ENCODE measurements at places on chromosomes 6 and 20.

DNA sequence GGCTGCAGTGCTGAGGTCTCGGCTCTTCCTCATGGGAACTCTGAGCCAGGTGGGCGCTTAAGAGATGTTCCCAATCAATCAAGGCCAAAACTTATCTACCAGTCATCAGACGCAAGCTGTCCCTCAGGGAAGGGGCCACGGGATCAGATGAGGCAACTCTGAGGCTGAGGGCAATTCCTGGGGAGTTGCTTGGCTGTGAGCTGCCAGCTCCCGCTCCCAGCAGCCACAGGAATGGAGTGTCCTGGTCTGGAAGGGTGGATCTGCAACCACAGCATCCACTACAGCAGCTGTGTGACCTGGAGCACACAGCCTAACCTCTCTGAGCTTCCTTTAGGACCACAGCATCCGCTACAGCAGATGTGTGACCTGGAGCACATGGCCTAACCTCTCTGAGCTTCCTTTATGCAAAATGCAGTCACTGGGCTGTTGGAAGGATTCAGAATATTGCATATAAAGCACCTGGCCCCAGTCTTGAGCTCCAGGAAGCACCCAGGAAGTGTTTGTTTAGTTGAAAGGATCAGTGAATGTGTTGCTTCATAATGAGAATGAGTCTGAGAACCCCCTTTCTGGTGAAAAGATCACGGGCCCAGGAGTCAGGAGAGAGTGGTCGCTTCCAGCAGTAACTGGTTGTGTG is 60.9 kb downstream of the TFAP2C start:
- DNase-seq = no peak

GRCh38 chr6:115358616-115359015 is 702.1 kb downstream of the FRK start:
- no peak for DNase-seq

DNA sequence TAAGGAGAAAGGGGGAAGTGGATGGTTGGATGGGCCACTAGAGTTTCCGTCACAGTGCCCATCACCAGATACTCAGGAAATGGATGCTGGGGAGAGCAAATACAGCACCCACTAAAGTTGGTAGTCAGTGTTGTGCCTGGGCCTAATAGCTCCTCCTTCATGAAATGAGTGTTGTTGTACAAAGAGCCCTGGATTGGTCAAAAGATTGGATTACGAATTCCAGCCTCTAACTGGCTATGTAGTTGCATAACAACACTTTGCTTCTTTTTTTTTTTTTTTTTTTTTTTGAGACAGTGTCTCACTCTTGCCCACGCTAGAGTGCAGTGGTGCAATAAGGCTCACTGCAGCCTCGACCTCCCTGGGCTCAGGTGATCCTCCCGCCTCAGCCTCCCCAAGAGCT is 27.4 kb downstream of the KCNG1 start:
- no peak for DNase-seq

GRCh38 chr6:5425797-5426196 is 164.5 kb downstream of the FARS2 start:
- DNase-seq = no peak

DNA sequence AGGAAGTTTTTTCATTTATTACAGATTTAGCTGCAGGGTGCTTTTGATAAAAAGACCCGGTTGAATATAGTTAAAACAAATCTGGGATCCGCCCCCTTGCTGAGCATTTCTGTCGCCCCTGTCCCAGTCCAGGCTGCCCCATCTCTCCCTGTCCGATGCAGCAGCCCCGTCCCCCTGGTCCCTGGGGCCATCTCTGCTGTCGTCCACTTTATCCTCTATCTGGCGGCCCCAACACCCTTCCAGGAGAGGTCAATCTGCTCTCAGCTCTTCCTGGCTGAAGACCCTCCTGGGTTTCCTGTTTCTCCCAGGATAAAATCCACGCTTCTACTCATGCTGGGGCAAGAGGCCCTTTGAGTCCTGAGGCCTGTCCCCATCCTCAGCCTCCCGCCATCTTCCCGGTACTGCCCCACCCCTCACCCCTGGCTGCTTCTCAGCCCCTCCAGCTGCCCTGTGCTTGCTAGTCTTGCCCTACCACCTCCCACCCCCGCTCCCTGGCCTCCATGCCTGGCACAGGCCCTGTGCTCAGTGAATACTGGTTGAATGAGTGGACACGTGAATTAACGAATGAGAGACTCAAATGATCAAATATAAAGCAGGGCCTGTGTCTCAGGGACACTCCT is 16.0 kb upstream of the PHACTR3 start:
- DNase-seq = no peak

DNA sequence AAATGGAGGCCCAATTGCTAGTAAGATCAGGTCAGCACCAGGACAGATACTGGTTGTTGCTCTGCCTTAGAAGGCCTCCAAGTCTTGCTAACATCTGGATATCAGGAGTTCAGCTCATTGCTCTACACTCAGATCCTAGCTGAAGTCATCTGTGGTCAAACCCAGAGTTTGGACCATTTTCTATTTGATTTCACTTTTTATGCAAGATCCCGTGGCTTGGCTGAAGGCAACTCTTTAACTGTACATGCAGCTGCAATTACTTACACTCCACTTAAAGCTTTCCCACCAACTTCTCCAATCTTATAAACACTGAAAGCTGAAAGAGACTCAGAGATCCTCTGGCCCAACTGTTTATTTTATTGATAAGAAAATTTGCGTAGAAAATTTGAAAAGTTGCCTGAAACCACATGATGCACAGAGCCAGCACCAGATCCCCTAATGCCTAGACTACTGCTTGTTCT is 2.7 kb downstream of the SLC17A2 start:
- no peak for DNase-seq

- DNase-seq = no peak
Observed at GRCh38 chr6:125474061-125474460, 172.3 kb upstream of the HDDC2 start.

DNA sequence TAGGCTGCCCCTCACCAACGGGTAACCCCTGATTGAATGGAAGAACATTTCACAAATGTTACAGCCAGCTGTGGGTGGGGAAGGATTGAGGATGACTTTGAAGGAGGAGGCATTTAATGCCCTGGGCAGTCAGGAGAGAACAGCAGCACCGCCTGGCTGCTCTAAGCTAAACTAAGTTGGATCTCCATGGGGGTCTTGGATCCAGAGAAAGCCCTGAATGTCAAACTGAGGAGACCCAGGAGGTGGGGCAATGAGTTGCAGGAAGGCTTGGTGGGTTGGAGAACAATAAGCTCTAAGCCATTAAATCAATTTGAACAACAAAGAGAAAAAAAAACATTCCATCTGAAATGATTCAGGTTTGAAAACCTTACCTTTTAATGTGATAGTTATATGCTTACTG is 35.4 kb downstream of the TMX4 start:
- DNase-seq = no peak

DNA sequence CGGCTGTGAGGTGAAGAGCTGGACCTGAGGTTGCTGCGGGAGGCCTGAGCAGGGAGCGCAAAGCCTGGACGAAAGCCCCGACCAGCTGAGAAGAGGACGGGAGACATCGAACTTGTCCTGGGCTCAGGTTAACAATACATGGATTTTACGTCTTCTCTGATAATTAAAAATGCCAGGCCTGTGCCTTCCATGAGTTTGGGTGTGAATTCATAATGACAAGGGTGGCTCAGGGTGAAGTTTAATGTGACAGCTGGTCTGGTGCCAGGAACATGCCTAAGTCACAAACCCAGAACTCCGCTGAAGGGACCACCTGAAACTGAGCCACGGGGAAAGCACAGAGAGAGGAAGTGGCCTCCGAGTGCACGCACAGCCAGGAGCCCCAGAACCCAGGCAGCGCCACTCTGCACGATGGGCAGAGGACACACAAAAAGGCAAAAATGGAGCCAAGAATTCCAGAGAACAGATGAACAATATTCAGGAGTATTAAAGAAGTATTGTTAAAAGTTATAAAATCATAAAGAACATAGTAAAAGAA is 150.1 kb upstream of the RPS6KA2 start:
- no peak for DNase-seq

- no peak for DNase-seq
Observed at GRCh38 chr20:64058536-64058935, 4.5 kb upstream of the TCEA2 start.

DNA sequence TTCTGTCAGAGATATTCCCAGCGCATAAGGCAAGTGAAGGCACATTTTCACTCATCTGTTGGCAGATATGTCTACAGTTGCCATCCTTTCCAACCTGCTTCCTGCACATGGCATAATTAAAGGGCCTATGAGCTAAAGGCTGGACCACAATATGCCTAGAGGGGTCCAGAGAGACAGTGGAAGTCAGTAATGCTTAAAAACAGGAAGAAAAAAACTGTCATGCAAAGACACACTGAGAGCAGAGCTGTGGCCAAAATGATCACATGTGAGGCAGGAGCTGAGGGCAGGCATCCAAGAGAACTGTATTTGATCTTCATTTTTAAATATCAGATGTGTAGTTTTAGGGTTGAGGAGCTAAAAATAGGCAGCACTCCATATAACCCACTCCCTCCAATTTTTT is 125.0 kb upstream of the BACH2 start:
- DNase-seq = no peak

DNA sequence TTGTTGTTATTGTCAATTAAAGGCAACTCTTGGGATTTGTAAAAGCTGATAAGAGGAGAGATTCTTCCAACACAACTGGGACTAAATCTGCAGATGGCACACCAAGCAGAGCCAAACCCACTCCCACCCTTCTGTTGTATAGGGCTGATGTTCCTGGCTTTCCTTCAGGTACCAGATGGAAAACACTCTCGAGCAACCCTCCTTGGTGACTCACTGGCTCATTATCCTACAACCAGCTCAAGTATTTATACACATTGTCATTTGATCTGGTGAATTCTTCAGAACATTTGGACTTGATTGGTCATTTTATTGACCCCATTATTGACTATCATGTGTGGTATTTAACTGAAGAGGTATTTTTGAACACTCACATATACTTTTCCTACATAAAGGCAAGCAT is 190.3 kb upstream of the PCSK2 start:
- no peak for DNase-seq

DNA sequence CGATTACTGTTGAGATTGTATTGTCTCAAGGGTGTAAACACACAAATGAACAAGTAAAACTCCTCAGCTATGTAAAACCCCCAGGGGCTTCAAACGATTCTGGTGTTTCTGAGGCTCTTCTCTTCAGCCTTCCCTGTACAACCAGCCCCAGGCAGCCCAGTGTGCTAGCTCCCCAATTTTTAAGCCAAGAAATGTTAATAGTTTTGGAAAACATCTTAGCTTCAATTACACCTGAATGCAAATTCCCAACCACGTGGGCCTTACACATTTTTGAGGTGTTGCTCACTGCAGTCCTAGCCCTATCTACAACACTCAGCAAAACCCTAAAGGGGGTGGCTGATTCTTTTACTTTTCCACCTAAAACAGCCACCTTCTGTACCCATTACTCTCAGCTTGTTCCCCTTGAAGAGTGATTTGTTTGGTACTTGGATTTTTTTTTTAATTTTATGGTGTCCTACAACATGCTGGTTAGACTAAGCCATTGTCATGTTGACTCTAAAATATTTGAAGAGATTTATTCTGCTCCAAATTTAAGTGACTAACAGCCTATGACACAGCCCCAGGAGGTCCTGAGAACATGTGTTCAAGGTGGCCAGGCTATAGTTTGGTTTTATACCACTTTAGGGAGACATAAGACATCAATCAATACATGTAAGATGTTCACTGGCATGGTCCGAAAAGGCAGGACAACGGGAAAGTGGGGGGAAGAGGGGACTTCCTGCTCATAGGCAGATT is 48.7 kb downstream of the ADAT2 start:
- no peak for DNase-seq

DNA sequence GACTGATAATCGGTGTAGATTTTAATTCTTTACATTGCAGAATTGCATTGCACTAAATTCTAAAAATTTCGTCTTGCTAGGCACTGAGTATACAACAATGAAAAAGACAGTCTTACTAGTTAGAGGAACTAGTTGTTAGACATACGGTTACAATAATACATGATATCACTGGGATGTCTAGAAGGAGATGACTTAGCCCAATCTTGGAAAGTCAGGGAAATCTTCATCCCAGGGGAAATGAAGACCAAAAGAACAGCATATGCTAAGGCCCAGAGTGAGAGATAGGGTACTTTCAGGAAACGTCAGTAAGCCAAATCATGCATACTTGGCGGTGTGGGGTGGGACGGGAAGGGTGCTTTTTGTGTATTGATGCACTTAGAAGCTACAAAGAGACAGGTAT is 901 bp downstream of the CEP57L1 start:
- no peak for DNase-seq

DNA sequence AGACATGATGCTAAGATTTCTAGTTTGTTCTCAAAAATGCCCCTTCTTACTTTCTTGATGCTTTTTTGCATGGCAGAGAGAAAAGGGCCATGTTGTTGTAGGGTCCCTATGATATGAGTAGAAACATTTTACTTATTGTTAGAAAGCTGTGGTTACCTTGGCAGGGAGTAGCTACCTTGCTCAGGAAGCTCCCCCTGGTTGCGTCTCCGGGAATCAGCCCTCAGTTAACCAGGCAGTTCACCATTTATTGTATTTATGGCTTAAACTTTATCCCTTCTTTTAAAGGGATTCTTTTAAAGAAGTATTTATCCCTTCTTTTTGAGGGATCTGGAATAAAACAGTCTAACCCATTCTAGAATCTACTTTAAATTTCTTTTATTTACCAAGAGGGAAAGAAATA is 113.9 kb upstream of the PROKR2 start:
- DNase-seq = no peak

DNA sequence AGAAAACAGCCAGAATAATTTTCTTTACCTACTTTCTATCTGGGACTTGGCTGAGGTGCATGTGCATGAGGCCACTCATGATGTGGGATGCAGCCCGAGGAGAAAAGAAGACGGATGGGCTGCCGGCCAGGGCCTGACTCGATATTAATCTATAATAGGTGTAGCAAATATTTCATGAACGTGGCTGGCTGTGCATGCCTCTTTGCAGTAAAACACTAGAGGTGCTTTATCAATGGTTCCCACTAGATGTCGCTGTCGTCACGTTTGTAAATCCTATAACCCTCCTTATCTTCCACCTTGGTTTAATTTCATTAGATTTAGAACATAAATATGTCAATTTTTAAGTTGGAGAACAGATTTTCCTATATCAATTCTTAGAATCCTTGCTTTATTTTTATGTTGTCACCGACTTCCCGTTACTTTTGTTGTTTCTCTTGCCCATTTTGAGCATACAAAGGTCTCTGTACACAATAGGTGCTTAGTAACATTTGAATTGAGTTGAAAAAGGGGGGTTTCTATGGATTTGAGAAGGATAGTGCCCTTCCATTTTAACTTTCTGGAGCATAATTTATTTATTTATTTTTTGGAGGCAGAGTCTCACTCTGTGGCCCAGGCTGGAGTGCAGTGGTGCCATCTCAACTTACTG is 19.6 kb upstream of the FERMT1 start:
- peak; percentile 64 for DNase-seq
